Osteoblast (primary cell): ENCODE measurements at places on chromosomes 4 and X. TPM values are rescaled to one million over a fixed set of nuclear protein-coding genes. Genes with fewer than 3 reads are reported as not detected.

The TRIM61 gene
- 3.8 and 4.7 TPM in 2 replicates for total RNA-seq

The MAGEA10 gene
- not detected in 2 replicates for total RNA-seq

DNA sequence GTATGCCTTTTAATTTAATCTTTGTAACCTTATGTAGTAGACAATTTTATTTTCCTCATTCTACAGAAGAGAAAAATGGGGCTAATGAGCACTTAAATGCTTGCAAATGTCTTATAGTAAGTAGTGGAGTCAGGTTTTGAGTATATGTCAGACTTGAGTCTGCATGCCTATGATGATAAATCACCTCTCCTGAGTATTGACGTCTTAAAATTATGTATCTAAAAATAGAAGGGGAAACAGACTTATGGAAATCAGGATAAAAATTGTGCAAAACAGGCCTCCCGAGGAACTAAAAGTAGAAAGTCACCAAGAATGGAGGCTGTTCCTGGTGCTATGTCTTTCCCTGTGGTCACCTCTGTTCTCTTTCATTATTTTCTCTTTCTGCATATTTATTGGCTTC is 92.7 kb downstream of the STIM2 start:
- no peak for DNase-seq

The STEEP1 gene
- 23.9 and 29.0 TPM in 2 replicates for total RNA-seq

DNA sequence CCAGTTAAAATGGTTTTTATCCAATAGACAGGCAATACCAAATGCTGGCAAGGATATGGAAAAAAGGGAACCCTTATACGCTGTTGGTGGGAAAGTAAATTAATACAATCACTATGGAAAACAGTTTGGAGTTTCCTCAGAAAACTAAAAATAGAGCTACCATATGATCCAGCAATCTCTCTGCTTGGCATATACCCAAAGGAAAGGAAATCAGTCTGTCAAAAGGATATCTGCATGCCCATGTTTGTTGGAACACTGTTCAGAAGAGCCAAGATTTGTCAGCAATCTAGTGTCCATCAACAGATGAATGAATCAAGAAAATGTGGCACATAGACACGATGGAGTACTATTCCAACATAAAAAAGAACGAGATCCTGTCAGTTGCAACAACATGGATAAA is 91.0 kb upstream of the SH3RF1 start:
- DNase-seq = no peak
